Nephron progenitor cell (in vitro differentiated cells): ENCODE measurements at places on chromosomes 7 and 10.

- H3K27me3 ChIP-seq: no peaks in the 10 kb centered on the region
- DNase-seq: no peak
Measured at GRCh38 chr7:90788052-90788451, 191.9 kb downstream of the CDK14 start.

- H3K4me1 ChIP-seq: peaks cover 33% of the 10 kb centered on the region
- no peak for DNase-seq
- H3K27ac ChIP-seq: peak overlapping the region; percentile 66
- H3K27me3 ChIP-seq: peaks cover 4% of the 10 kb centered on the region
- no peak overlapping the region for H3K4me3 ChIP-seq
Measured at GRCh38 chr7:129854401-129854800, 98.4 kb downstream of the UBE2H start.

DNA sequence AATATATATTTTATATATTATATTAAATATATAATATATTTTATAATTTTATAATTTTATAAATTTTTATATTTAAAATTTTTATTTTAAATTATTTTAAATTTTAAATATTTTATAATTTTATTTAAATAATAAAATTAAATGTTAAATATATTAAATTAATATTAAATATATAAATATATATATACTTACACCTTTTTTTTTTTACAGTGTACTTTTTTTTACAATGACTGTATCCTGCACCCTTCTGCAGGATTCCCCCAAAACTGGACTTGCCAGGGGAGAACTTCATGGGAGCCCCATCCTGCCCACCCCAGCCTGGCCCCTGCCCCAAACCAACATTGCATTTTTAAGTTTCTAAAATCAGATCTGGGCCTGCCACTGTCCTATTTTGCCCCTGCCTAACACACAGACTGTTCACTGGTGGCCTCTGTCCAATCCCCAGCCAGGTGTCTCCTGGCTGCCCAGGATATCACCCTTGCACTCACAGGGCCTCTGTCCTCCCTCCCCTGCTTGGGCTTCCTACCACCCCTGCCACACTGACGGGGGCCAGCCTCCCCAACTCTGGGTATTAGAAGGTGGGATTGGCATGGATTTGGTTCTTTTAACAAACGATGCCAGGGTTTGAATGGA is 138.0 kb downstream of the ADCY1 start:
- no peaks in the 10 kb centered on the region for H3K36me3 ChIP-seq
- H3K4me3 ChIP-seq: no peak overlapping the region
- H3K4me1 ChIP-seq: no peaks in the 10 kb centered on the region
- H3K27me3 ChIP-seq: no peaks in the 10 kb centered on the region
- H3K27ac ChIP-seq: no peak overlapping the region

- peak overlapping the region; percentile 62 for H3K4me3 ChIP-seq
- peaks cover 22% of the 10 kb centered on the region for H3K4me1 ChIP-seq
Measured at GRCh38 chr7:7202375-7202720, 20.0 kb downstream of the C1GALT1 start.

- no peak overlapping the region for H3K4me3 ChIP-seq
- H3K4me1 ChIP-seq: peaks cover 90% of the 10 kb centered on the region
- peaks cover 6% of the 10 kb centered on the region for H3K36me3 ChIP-seq
- DNase-seq: peak; percentile 70
Measured at GRCh38 chr10:79400146-79401004, 45.0 kb downstream of the ZCCHC24 start.

DNA sequence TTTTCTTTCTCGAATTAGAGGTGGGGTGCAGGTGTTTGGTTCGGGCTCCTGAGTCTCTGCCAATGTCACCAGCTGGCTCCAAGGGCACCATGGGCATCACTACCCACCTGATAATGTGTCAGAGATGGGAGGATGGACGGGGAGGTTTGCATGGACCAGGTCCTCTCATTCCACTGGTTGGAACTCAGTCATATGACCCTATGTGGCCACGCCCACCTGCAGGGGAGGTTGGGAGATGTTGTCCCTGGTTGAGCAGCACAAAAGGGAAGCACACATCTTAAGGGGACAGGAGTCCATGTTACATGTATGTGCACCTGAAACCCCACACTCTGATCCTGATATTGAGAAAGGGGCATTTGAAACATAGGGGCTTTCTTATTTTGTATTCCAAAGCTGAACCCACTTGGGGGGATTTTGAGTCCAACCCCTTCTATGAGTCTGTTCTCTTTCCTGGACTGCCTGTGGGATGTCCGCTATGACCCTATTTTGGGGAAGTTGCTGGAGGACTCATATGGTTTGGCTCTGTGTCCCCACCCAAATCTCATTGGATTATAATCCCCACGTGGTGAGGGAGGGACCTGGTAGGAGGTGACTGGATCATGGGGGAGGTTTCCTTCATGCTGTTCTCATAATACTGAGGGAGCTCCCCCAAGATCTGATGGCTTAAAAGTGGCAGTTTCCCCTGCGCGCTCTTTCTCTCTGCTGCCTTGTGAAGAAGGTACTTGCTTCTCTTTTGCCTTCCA is 66.9 kb upstream of the BAIAP2L1 start:
- no peak overlapping the region for H3K27ac ChIP-seq
- H3K4me3 ChIP-seq: no peak overlapping the region
- peaks cover 23% of the 10 kb centered on the region for H3K4me1 ChIP-seq
- peaks cover 67% of the 10 kb centered on the region for H3K27me3 ChIP-seq

- peak overlapping the region; percentile 87 for H3K4me3 ChIP-seq
- no peak overlapping the region for H3K27ac ChIP-seq
- peaks cover 9% of the 10 kb centered on the region for H3K4me1 ChIP-seq
- H3K36me3 ChIP-seq: no peaks in the 10 kb centered on the region
- peak; percentile 96 for DNase-seq
Measured at GRCh38 chr10:95183271-95184230, 10.5 kb upstream of the ACSM6 start.

DNA sequence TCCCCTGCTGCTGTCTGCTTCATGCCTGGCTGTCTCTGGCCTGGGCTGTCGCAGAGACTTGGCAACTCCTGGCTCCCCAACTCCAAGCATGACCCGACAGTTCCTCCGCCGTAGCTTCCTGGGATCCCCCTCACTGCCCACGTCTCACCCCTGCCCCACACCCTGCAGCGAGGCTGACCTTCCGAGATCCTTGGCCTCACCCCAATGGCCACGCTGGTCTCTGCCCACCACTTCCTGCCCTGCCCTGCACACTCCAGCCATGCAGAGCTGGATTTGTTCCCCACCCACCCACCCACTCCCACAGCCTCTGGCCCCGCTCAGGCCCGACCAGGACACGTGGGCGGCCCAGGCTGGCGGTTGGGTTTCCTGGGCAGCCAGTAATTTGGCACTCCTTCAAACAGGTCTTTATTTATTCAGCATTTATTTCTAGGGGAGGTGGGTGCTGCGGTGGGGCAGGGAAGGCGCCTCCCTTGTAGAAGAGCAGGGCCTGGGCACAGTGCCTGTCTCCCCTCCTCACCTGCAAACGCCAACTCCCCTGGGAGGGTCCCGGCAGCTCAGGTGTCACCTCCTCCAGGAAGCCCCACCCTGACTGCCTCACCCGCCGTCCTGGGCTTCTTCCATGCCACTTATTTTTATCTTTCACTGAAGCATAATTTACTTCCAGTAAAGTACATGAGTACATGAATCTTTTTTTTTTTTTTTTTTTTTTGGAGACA is 25.5 kb downstream of the GTF2IRD1 start:
- peak; percentile 22 for DNase-seq
- H3K36me3 ChIP-seq: peaks cover 4% of the 10 kb centered on the region
- H3K4me1 ChIP-seq: peaks cover 74% of the 10 kb centered on the region
- no peaks in the 10 kb centered on the region for H3K27me3 ChIP-seq
- H3K4me3 ChIP-seq: no peak overlapping the region
- H3K27ac ChIP-seq: peak overlapping the region; percentile 94
